ENCODE measurements at places on chromosomes 2 and 18.
A peak's percentile ranks its signal among the peaks of the same experiment; 100 is the strongest.

DNA sequence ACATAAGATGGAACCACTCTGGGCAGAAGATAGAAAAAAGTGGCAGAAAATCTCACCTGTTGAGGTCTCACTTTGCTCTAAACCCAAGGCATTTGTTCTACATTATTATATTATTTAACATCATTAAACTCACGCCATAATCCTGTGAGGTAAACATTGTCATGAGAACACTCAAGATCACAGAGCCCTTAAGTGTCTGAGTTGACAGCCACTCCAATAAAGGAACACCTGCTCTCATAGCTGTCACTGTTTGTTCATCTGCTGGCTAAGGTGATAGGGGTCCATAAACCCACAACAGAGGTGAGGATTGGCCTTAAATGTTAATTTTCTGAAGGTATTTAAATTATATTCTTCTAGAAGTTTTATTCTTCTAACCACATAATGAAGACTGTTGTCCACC is 439.7 kb downstream of the RIT2 start:
- DNase-seq, result no peak

DNA sequence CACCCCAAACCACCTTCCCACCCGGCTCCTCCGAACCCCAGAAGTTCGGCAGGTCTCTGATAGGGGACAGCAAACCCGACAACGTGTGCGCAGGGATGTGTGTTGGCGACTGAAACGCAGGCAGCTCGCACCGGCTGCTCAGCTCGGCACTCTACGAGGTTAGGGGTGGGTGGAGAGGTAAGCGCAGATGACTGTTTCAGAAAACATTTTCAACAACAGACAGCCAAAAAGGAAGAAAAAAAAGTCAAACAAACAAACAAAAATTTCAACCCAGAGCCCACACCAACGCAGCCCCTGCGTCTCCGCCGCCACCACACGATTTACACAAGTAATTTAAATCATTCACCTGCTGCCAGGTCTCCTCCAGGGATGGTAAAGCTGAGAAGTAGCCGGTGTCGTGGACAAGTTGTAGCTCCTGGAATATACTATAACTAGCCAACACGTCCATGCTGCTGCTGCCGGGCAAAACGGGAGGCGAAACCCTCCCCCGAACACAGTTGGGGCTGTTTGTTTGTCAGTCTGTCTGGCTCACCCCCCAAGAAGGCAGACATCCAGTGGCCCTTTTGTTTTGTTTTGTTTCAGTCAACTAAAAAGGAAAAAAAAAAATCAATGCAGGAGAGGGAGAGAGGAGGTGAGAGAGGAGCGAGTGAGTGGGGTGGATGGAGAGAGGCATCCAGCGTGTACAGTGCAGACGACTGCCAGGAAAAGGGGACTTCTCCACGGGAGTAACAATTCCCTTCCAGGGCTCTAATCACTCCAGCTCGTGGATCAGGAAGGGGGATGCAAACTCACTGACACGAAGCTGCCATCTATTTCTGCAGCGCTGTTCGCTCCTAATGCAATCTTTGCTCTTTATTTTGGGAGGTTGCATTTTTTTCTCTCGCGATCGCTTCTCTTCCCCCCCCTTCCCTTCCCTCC is at the start of gene KLF7:
Gene KLF7, minus strand, starts transcription at position 828 of the 918 bp plus-strand sequence. Its CDS starts 380 bp downstream, at position 448.
- peak; percentile 72 for DNase-seq

- DNase-seq, result no peak
Measured at GRCh38 chr2:104846786-104847585, 6.9 kb upstream of the POU3F3 start.

DNA sequence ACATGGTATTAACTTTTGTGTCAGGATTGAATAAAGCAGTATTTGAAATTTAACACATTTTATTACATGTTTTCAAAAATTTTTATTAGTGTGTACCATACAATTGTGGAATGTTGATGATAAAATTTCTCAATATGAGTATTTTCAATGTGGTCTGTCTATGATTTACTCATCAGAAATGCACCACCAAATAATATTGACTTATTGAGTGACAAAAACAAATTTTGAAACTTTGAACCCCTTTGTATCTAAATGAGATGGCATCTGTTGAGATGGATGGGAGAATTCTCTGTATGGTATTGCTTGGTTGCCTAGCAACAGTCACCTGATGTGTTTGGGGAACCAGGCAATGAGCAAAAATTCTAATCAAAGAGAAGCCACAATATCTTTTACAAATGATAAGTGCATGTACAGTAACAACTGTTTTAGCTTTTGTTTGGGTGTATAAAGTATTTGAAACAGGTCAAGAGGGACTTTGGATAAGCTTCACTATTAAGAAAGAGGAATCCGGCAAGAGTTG is 400.1 kb downstream of the CCDC85A start:
- DNase-seq, result no peak

GRCh38 chr2:133334923-133335322 is 233.3 kb downstream of the NCKAP5 start:
- DNase-seq, result no peak

- no peak for DNase-seq
Measured at GRCh38 chr2:54529935-54530334, 73.8 kb downstream of the SPTBN1 start.

- no peak for DNase-seq
Measured at GRCh38 chr2:10362096-10362897, 59.6 kb downstream of the HPCAL1 start.

GRCh38 chr2:201126308-201127151 is 10.6 kb downstream of the CFLAR start:
- no peak for DNase-seq

DNA sequence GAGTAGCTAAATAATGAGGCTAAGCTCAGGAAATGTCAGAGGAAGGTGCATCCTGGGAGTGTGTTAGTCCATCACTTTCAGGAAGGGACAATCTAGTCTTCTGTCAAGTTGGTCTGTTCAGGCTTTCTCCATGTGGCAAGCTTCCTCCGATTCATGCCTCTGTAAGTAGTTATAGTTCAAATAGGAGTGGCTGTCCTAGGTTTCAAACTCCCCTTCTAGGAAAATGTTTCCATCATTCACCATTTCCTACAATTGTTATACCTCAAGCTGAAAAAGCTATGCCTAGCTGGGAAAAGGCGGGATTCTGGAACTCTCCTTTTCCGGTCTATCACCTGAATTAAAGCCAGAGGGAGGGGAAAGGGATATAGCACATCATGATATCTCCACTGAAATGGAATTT is 287.7 kb upstream of the ZSWIM2 start:
- no peak for DNase-seq

DNA sequence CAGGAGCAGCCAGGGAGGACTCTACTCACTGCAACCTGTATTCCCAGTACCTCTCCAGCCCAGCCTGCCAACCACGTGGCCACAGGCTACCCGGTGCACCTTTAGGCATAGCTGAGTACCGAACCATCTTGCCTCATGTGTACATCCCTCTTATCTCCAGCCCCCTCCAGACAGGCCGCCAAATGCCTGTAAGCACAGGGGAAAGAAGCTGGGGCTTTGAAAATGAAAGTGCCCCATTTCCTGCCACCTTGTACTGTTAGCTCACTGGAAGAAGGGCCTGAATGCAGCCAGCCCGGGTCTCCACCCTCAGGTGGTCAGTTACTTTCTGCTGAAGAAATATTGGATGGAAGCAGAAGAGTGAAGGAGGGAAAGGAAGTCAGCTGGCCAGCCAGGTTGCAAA is 27.2 kb upstream of the RFX8 start:
- DNase-seq, result no peak

DNA sequence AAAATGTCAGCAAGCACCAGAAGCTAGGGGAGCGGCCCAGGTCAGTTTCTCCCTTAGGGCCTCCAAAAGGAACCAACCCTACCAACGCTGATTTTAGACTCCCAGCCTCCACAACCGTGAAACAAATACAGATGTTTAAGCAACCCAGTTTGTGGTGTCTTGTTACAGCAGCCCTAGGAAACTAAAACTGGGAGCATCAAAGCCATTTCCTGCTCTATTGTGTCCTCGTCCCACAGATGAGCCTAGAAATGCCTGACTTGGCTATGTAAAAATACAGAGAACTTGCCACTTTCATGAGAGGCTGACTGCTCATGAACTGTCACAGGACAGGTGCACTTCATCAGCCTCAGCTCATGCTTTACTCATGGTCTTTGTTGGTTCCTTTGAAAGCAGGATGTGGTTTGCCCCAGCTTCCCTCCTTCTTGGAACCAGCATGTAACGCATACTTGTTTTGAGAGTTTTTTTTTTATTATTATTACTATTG is 97.6 kb upstream of the SLC39A10 start:
- DNase-seq, result no peak

- no peak for DNase-seq
Measured at GRCh38 chr18:80175451-80176204, 66.6 kb downstream of the ADNP2 start.

- DNase-seq, result no peak
Measured at GRCh38 chr2:148570989-148571388, 73.6 kb upstream of the EPC2 start.

DNA sequence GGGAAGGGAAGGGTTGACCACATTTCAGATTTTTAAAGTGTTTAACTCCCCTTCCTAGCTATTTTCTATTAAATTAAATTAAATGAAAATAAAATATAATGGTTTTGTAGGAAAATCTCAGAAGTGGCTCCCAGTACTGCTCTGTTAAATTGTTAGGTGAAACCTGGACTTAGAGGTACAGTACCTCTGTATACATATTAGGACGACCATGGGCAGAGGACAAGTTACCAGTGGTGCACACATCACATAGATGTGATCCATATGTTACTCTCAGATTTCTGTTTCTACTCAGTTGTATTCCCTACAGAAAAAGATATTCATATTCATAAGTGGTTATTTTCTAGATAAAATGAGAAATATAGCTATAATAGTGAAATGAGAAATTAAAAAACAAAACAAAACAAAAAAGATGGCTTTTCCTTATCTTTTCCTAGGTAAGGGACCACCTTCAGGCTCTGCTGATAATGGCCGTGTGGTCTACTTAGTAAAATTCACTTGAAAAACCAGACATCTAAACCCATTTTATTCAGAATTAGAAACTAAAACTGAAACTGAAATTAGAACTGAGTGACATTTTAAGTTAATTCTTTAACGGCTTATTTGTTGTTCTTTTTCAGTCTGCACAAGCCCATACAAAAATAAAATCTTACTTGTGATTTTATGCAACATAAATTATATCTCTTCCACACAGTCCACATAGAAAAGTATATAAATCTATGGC is 832.5 kb upstream of the CHAC2 start:
- no peak for DNase-seq

DNA sequence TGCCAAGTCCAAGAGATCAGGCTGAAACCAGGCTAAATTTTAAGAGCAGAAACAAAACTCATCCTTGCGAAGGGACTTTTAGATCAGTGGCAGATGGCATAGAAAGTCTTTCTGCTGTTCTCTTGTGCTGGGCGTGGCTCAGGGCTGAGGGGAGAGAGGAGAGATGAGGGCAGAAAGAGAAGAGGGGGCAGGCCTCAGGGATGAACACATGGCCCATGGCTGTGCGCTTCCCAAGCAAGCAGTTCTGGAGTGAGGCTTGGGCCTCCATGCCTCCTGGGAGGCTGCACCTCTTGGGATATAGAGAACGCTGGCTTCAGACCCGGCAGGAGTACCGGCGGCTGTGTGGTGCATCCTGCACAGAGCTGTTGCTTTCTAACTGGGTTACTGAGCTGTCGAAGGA is 41.0 kb downstream of the HPCAL1 start:
- DNase-seq, result no peak

- no peak for DNase-seq
Measured at GRCh38 chr2:218230882-218231281, 13.9 kb downstream of the ARPC2 start.

DNA sequence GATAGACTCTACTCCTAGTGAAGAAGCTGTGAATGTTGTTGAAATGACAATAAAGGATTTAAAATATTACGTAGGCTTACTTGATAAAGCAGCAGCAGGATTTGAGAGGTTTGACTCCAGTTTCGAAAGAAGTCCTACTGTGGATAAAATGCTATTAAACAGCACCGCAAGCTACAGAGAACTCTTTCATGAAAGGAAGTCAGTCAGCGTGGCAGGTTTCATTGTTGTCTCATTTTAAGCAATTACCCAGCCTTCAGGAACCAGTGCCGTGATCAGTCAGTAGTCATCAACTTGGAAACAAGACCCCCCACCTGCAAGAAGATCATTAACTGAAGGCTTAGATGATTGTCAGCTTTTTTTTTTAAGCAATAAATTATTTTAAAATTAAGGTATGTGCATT is 14.0 kb downstream of the USP14 start:
- DNase-seq, result no peak

GRCh38 chr2:239286901-239287300 is 113.9 kb downstream of the HDAC4 start:
- DNase-seq, result no peak

DNA sequence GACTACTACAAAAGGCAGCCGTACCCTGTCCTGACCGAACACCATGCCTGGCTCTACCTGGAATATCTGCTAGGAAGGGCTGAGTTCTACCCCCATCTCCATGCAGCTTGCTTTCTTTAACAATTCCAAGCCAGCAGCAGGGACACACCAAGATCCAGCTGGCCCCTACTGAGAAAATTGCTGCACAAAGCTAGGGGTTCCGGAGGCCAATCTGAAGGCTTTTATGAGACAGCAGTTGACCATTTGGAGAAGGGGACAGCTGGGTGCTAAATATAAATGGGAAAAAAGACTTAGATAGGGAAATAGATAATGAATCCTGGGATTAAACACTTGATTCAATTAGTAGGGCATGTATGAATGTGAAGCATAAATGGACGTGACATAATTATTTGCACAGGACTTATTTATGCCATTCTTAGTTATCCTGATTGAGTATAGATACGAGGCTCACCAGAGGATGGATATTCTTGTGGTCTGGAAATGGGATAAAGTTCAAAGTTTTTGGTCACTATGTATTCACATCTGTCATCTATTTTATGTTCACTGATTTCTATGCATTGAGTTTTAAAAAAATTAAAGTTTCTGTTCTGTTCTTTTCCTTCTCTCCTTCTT is 204.0 kb downstream of the ZNF521 start:
- no peak for DNase-seq

DNA sequence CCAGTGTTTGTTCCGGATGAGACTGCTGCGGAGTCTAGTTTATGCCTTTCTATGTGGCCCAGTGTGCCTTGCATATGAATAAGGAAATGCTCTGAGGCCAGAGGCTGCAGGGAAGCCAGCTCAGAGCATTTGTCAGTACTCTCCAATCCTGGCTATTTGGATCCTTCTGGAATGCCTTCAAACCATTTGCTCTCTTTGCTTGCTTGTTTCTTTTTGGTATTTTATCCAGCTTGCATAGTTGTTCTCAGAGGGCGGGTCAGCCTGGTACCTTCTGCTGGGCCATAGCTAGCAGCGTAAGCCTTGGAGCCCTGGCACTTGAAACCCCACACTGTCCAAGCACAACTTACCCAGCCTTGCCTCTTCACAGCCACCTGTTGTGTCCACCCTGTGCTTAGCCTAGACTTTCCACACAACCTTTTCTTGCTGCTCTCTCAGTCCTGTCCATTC is 20.5 kb downstream of the CENPO start:
- DNase-seq, result no peak

GRCh38 chr2:231883468-231883881 is 42.7 kb downstream of the NPPC start:
- DNase-seq, result no peak

DNA sequence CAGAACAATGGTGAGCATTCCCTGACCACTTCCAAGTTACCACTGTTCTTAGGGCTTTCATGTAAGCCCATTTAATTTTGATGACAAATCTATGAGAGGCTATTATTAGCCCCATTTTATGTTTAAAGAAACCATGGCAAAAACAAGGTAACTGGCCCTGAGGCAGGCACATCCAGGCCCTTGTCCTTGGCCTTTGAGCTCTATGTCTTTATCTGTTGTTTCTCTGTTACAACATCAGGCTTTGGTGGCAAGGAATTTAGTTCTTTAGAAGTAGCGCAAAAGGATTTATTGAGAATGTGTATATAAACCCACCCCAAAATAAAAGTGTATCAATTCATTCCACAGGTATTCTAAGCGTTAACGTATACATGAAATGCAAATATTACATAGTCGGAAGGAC is 257.1 kb downstream of the HNMT start:
- DNase-seq, result no peak
